ENCODE measurements at places on chromosomes 1 and 21.

DNA sequence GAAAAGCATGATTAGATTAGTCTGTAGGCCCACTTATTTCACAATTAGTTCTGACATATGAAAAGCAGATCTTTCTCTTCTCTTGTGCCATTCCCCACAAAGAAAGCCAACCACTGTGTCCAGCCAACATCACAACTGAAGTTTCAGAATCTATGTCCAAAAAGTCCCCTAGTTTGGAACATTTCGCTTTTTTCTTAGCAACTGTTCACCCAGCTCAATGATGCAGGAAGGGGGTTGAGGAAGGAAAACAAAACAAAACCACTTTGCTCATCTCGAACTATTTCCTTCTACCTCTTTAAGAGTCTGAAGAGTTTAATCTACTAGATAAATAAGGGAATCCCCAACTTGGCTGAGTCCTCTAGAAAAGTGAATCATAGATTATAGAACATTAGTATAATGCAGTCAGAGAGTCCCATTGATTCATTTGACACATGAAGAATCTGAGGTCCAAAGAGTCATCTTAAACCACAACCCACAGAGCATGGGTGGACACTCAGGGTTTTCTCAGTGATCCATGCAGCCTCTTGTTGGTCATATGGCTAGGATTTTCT, 159.3 kb upstream of the SGIP1 start:
- peak overlapping the region; percentile 82 for H3K27ac ChIP-seq
- DNase-seq = peak; percentile 55
- peaks cover 57% of the 10 kb centered on the region for H3K4me1 ChIP-seq
- H3K27me3 ChIP-seq = no peaks in the 10 kb centered on the region
- H3K36me3 ChIP-seq = peaks cover 43% of the 10 kb centered on the region
- H3K4me3 ChIP-seq = peak overlapping the region; percentile 53

DNA sequence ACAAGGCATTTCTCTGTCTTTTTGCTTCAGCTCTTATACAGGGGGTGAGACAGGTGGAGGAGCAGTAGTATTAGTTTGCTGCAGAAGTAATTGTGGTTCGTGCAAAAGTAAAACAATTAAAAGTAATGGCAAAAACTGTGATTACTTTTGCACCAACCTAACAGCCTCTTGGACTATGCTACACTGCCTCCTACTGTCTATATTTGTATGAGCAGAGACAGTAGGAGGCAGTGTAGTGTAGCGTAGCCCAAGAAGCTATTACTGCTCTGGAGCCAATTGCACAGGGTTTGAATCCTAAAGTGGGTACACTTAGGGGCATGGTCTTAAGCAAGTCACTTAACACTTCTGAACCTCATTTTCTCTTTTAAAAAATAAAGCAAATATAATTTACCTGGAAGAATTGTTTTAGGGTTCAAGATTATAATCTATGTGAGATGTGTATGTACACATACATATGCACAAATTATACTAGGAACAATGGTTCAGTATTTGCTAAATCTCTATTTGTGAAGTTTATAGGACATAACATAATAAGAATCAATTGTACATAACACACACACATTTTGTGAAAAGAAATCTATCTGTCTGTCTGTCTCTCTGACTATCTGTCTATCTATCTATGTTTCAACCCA, 103.8 kb downstream of the BRINP3 start:
- no peaks in the 10 kb centered on the region for H3K27me3 ChIP-seq
- no peaks in the 10 kb centered on the region for H3K36me3 ChIP-seq

DNA sequence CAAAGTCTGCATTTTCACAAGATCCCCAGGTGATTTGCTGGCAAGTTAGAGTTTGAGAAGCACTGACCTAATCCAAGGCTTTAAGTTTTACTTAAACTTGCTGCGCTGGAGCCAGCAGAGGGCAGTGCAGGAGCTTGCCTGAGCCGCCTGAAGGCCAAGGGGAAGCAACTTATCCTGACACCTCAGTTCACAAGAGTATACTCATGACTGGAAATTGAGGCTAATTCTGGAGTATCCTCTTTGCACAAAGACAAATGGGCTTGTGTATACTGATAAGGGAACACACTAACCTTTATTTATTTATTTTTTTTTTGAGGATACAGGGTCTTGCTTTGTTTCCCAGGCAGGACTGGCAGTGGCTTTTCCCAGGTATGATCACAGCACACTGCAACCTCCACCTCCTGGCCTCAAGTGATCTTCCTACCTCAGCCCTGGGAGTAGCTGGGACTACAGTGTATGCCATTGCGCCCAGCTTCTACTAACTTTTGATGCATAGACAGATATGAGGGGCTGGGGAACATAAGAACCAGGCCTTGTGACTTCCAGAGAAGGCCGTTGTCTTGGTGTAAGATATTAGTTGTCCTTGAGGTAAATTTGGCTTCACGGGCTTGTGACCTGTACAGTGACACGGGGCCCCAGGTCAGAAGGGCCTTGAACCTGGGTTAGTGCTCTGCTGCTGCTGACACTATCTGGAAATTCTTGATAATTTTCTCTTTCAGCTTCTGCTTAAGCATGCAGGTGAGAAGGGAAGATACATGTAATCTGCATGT, 29.0 kb upstream of the SLAMF1 start:
- peak overlapping the region; percentile 58 for H3K27ac ChIP-seq
- H3K36me3 ChIP-seq = peaks cover 46% of the 10 kb centered on the region
- H3K4me3 ChIP-seq = peak overlapping the region; percentile 10

GRCh38 chr1:161128591-161129420, 3.7 kb downstream of the DEDD start:
- H3K27ac ChIP-seq = no peak overlapping the region
- peaks cover 44% of the 10 kb centered on the region for H3K4me1 ChIP-seq
- no peaks in the 10 kb centered on the region for H3K27me3 ChIP-seq
- DNase-seq = no peak
- no peak overlapping the region for H3K4me3 ChIP-seq

GRCh38 chr1:56168176-56168575, 411.2 kb downstream of the PLPP3 start:
- no peaks in the 10 kb centered on the region for H3K36me3 ChIP-seq
- H3K27me3 ChIP-seq = no peaks in the 10 kb centered on the region
- no peak overlapping the region for H3K27ac ChIP-seq
- H3K4me3 ChIP-seq = no peak overlapping the region
- H3K4me1 ChIP-seq = no peaks in the 10 kb centered on the region

- no peak overlapping the region for H3K27ac ChIP-seq
- H3K36me3 ChIP-seq = no peaks in the 10 kb centered on the region
- no peak for DNase-seq
- H3K27me3 ChIP-seq = no peaks in the 10 kb centered on the region
Measured at GRCh38 chr1:21896026-21896425, 41.1 kb downstream of the HSPG2 start.

DNA sequence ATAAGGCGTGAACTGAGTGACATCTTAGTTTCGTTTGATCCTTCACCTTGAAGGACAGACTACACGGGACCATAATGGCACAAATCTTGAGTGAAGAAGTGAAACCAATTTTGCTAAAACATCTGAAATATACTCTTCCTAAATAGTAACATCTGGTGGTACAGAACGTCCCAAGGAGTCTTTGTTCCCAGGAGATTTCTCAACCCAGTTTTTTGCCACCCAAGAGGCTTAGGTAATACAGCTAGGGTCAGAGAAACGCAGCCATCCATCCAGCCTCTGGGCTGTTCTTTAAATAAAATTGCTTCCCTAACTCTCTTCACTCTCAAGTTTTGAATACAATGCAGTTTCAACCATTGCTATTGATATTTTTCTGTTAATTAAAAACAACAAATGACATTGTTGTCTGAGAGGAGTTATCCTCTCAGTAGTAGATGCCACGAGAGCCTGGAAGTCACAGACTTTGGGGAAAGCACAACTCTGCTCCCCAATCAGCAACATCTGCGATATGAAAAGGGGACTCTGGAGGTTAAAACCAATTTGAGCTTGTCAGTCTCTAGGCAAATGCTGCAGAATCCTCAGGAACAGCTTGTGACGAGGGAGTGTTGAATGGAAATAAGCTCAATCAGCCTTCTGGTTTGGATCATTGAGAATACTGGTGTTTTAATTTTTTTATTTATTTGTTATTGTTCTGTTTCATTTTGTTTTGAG, 394.3 kb upstream of the ADGRL2 start:
- H3K27ac ChIP-seq = no peak overlapping the region
- no peak overlapping the region for H3K4me3 ChIP-seq
- no peaks in the 10 kb centered on the region for H3K36me3 ChIP-seq
- DNase-seq = no peak

DNA sequence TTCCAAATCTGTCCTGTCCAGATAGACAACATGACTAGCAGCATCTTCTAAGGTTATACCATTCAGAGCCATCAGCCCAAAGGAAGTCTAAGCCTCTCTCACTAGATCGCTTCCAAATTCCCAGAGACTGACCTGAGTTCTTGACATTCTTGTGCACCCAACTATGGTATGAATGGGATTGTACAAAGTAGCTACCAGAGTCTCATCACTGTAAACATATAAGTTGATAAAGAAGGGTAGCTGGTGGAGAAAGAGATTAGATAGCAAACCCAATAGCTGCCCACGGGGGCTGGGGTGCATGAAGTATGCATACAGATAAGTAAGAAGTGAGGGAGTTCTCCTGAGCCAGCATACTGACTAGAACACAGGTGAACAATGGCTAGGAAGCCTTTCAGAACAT, 180.0 kb downstream of the PLPP3 start:
- H3K27ac ChIP-seq = no peak overlapping the region
- H3K4me1 ChIP-seq = no peaks in the 10 kb centered on the region
- DNase-seq = no peak
- H3K36me3 ChIP-seq = no peaks in the 10 kb centered on the region

- H3K4me3 ChIP-seq = no peak overlapping the region
- peaks cover 5% of the 10 kb centered on the region for H3K27me3 ChIP-seq
- no peaks in the 10 kb centered on the region for H3K4me1 ChIP-seq
Measured at GRCh38 chr1:223208164-223209076, 65.4 kb upstream of the TLR5 start.

DNA sequence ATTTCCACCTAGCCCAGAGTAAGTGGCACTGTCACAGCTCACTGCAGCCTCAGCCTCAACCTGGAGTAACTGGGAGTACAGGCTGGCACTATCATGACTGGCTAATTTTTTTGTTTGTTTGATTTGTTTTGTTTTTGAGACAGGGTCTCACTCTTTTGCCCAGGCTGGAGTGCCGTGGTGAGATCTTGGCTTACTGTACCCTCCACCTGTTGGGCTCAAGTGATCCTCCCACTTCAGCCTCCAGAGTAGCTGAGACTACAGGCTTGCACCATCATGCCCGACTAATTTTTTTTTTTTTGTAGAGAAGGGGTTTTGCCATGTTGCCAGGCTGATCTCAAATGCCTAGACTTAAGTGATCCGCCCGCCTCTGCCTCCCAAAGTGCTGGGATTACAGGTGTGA, 2.5 kb downstream of the UCK2 start:
- no peak overlapping the region for H3K27ac ChIP-seq
- H3K4me3 ChIP-seq = peak overlapping the region; percentile 91

GRCh38 chr1:204409836-204410687, 1.6 kb downstream of the PPP1R15B start:
- H3K4me3 ChIP-seq = peak overlapping the region; percentile 92
- peaks cover 42% of the 10 kb centered on the region for H3K36me3 ChIP-seq
- H3K4me1 ChIP-seq = peaks cover 20% of the 10 kb centered on the region
- peak; percentile 41 for DNase-seq
- H3K27ac ChIP-seq = peak overlapping the region; percentile 100
